Astrocyte of the cerebellum (primary cell): ENCODE measurements at places on chromosomes 4 and X.

DNA sequence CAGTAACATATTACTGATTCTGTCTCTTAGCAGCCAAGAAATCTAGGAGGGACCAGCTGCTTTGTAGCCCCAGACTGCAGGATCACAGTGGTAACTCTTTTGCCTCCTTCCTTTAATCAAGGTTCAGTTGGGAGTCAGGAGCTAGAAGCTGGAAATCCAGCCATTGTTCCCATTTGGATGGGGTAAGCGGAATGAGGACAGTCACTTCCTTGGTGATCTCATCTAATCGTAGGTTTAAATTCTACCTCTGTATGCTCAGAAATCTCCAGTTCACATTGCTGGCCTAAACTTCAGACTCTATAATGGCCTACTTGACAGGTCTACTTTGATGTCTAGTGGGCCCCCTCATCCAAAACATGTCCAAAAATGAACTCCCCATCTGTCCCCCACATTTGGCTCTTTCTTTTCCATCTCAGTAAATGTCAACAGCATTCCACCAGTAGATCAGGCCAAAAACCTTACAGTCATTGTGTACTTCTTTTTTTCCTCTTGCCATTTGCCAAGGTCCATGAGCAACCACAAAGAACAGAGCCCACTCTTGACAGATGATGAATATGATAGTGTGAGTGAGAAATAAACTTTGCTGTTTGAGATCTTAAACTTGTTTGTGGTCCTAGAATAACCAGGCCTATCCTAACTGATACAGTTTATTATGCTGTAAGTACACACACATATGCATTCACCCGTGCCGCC, 40.1 kb downstream of the WWC2 start:
- DNase-seq, result no peak

DNA sequence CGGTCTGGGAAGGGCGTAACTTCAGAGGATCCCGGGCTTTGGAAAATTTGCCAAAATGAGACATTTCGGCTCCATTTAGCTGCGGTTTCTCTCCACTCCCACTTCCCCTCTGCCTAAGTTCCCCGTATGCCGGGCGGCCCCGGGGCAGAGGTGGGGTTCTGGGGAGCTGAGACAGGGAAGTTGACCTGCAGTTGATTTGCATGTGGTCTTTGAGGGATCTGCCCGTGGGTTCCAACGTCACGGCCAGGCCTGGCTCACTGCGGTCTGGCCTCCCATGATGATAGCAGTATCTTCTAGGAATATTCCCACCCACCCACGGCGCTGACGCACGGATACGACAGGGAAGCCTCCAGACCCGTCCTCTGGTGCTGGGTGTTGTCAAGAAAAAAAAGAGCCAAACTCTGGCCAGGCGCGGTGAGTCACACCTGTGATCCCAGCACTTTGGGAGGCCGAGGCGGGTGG, 27.3 kb upstream of the CRLF2 start:
- DNase-seq, result no peak

DNA sequence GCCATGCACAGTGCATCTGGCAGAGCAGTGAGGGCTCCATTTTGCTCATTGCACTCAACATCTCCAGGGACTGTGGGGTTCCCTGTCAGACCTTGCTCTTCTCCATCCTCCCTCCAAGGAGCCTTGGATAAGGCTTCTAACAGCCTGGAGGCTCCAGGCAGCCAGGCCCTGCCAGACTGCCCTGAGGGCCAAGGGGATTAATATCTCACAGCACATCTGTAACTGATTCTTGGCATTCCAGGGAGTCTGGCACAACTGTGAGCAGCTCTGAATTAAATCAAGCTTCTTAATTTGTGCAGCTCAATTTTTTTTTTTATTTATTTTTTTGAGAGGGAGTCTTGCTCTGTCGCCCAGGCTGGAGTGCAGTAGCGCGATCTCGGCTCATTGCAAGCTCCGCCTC, 224.5 kb upstream of the PGRMC2 start:
- DNase-seq, result no peak

- no peak for DNase-seq
These were observed 11.2 kb upstream of the CPXCR1 start for GRCh38 chrX:88735835-88736234.
